Activated CD4-positive, alpha-beta T cell treated with anti-CD3 and anti-CD28 coated beads, Interleukin-2, amount 10 ng/mL, durations not matched to agents 24 days and 14 days (primary cell): ENCODE measurements at places on chromosomes 16 and 17. TPM values are rescaled to one million over a fixed set of nuclear protein-coding genes. Genes with fewer than 3 reads are reported as not detected.
A peak's percentile ranks its signal among the peaks of the same experiment; 100 is the strongest.

DNA sequence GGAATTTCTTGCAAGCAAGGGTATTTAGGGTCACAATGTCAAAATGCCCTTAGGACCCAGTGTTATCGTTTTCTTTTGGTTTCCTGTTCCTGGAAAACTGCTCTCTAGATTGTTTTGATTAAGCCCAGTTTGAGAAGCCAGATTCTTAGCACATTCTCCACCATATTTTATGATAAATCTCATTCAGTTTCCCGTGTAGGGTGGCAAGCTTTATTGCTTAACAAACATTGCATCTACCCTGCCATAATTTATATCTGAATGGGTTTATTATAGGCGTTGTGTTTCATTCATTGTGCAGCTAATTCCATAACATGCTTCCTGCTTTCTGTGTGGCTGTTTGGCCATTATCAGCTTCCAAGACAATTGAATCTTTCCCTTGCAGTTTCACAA is 389.1 kb upstream of the DYNLRB2 start:
- no peak overlapping the region for H3K4me3 ChIP-seq
- no peak for DNase-seq
- no peaks in the 10 kb centered on the region for H3K36me3 ChIP-seq
- H3K4me1 ChIP-seq: no peaks in the 10 kb centered on the region
- peaks cover 6% of the 10 kb centered on the region for H3K27me3 ChIP-seq

DNA sequence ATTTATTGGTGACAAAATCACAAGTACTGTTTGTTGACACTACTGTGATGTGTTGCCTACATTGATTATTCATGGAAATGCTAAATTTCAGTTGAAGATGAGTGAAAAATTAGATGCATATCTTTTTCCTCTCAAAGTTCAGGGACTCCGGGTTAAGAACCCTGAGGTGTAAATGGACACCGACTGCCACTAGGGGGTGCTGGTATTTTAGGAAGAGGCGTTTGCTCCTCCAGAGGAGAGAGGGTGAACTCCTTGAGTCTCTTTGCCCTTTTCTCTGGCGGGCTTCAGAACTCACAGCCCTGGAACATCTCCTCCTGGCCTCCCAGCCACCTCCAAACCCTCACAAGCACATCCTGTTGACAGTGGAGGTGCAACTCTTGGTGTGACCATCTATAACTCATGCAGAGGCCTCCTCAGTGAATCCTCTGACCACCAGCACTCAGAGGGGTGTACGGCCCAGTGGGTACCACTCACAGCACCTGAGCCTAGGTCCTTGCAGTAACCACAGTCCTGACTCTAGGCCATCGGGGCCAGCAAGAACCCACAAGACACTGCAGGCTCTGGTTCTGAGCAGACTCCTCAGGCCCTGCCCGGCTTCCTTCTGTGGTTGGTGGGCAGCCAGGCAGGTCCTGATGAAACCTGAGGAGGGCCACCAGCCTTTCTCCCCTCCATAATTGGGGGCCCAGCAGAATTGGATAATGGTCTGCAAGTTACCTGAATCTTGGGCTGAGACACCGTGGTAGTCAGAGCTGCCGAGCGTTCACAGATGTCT is 26.2 kb upstream of the PIK3R5 start:
- no peak overlapping the region for H3K27ac ChIP-seq
- H3K36me3 ChIP-seq: no peaks in the 10 kb centered on the region
- H3K4me1 ChIP-seq: peaks cover 10% of the 10 kb centered on the region
- peaks cover 6% of the 10 kb centered on the region for H3K27me3 ChIP-seq
- peak; percentile 89 for DNase-seq

GRCh38 chr17:77535892-77536291 is 395.1 kb downstream of the SEC14L1 start:
- no peak overlapping the region for H3K27ac ChIP-seq
- DNase-seq: no peak
- H3K27me3 ChIP-seq: peaks cover 24% of the 10 kb centered on the region
- no peak overlapping the region for H3K4me3 ChIP-seq

GRCh38 chr17:81703747-81704654 is 834 bp downstream of the MRPL12 start:
- peaks cover 19% of the 10 kb centered on the region for H3K4me1 ChIP-seq
- H3K27ac ChIP-seq: peak overlapping the region; percentile 78
- peak overlapping the region; percentile 97 for H3K4me3 ChIP-seq
- peaks cover 64% of the 10 kb centered on the region for H3K36me3 ChIP-seq
- peak; percentile 77 for DNase-seq

- peaks cover 35% of the 10 kb centered on the region for H3K27me3 ChIP-seq
- no peak for DNase-seq
- H3K4me1 ChIP-seq: no peaks in the 10 kb centered on the region
- H3K4me3 ChIP-seq: no peak overlapping the region
- no peaks in the 10 kb centered on the region for H3K36me3 ChIP-seq
Observed at GRCh38 chr16:80459966-80460365, 80.8 kb upstream of the DYNLRB2 start.

- no peaks in the 10 kb centered on the region for H3K36me3 ChIP-seq
- H3K27me3 ChIP-seq: peaks cover 11% of the 10 kb centered on the region
- H3K4me3 ChIP-seq: no peak overlapping the region
- DNase-seq: no peak
Observed at GRCh38 chr17:7114875-7115614, 423 bp upstream of the ASGR2 start.

GRCh38 chr17:72399608-72400487 is 279.0 kb downstream of the SOX9 start:
- H3K36me3 ChIP-seq: no peaks in the 10 kb centered on the region
- no peak for DNase-seq
- no peaks in the 10 kb centered on the region for H3K27me3 ChIP-seq
- no peaks in the 10 kb centered on the region for H3K4me1 ChIP-seq
- no peak overlapping the region for H3K4me3 ChIP-seq
- no peak overlapping the region for H3K27ac ChIP-seq

- peak within 1 kb of the TSS; percentile 98 for H3K4me3 ChIP-seq
- no peaks in the 10 kb centered on the region for H3K27me3 ChIP-seq
- peak; percentile 94 for DNase-seq
- peaks cover 50% of the 10 kb centered on the region for H3K4me1 ChIP-seq
- peaks cover 49% of the 10 kb centered on the region for H3K36me3 ChIP-seq
Observed at GRCh38 chr17:37406635-37407461, at the start of the genes ACACA and TADA2A. Gene ACACA, minus strand, starts transcription at chr17:37406836. Its CDS starts 537 bp downstream, at chr17:37406299. Gene TADA2A, plus strand, starts transcription at chr17:37406886. Its CDS starts 4,480 bp downstream, at chr17:37411366.

PITPNM3 gene
- 0.66 and 0.77 TPM in 2 replicates for total RNA-seq

CYB561 gene
- total RNA-seq: 1.7 and 2.0 TPM in 2 replicates

GRCh38 chr17:32382526-32383223 is 32.7 kb downstream of the ZNF207 start:
- H3K27me3 ChIP-seq: no peaks in the 10 kb centered on the region
- no peak overlapping the region for H3K4me3 ChIP-seq
- peaks cover 52% of the 10 kb centered on the region for H3K36me3 ChIP-seq
- no peak for DNase-seq
- peaks cover 4% of the 10 kb centered on the region for H3K4me1 ChIP-seq

DNA sequence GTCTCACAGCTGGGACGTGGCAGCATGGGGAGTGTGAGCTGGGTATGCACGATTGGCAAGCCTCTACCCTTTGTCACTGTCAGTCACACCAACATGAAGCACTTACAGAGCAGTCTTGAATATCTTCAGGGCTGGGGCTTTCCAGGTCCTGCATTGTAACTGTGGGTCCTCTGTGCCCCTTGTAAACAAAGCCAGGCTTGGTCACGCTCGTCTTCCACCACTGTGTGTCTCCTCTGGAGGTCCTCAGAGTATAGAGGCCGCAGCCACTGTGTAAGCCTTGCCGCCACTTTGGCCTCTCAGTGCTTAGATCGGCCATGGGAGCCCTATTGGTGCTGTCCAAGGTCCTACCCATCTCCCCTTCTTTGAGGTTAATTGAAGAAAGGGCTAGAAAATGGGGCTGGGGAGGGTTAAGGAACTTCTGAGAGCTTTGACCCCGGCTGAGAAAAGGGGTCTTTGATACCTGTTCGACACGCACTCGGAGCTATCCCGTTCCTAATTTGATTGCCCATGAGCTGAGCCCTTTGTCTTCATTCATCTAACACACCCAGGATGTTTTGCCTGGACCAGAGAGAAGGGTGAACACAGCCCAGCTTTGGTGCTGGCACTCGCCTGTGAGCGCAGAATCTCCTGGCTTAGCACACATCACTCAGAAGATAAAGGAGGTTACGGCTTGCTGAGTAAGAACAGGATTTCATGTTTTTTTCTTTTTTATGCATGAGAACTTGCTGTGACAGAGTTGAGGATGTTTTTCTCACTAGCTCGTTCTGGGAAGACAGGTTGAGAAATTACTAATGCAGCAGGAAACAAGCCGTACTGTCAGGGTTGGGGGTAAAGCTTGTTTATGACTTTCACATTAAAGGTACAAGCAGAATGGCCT is 267.9 kb downstream of the CPPED1 start:
- peak; percentile 89 for DNase-seq
- no peaks in the 10 kb centered on the region for H3K27me3 ChIP-seq
- peaks cover 91% of the 10 kb centered on the region for H3K4me1 ChIP-seq
- peak overlapping the region; percentile 97 for H3K27ac ChIP-seq

SMTNL2 gene
- total RNA-seq: not detected in 2 replicates

GRCh38 chr17:82838386-82839063 is 1.3 kb downstream of the ZNF750 start:
- H3K36me3 ChIP-seq: peaks cover 11% of the 10 kb centered on the region
- no peaks in the 10 kb centered on the region for H3K27me3 ChIP-seq
- DNase-seq: no peak
- peaks cover 5% of the 10 kb centered on the region for H3K4me1 ChIP-seq

KCNJ18 gene
- total RNA-seq: not detected in 2 replicates

PLXDC1 gene
- 0.16 and 0.43 TPM in 2 replicates for total RNA-seq
